ENCODE measurements at places on chromosomes 5 and 9.

DNA sequence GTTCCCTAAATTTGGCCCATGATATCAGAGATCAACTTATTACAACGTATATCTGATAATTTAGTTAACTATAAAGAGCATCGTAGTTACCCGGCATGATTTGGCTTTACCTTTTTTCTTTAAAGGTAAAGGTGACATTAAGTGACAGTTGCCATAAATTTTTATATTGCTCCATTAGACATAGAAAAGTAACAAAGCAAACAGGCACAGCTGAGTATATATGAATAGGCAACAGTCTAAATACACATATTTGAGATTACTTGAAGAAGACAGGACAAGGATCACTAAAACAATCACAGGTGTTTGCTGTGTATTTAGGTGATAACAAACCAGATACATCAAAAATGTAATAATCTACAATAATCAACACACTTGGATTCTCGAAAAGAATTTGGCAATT is 34.8 kb downstream of the RFX3 start:
- DNase-seq: no peak

DNA sequence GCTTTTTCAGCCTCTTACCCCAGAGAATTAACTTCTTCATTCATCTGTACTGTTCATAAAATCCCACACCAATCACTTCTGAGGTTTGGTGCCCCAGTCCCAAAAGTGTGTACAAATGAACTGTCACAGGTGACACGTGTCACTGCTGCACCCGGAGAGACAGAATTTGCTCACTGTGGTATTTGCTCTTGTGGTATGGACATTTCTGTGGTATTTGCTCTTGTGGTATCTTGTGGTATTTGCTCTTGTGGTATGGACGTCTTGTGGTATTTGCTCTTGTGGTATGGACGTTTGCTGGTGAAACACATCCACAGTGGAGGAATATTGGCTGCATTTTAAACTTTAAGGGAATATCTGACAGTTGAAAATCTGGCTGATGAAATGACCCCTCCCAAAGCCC is 214.9 kb upstream of the DAP start:
- DNase-seq: no peak

DNA sequence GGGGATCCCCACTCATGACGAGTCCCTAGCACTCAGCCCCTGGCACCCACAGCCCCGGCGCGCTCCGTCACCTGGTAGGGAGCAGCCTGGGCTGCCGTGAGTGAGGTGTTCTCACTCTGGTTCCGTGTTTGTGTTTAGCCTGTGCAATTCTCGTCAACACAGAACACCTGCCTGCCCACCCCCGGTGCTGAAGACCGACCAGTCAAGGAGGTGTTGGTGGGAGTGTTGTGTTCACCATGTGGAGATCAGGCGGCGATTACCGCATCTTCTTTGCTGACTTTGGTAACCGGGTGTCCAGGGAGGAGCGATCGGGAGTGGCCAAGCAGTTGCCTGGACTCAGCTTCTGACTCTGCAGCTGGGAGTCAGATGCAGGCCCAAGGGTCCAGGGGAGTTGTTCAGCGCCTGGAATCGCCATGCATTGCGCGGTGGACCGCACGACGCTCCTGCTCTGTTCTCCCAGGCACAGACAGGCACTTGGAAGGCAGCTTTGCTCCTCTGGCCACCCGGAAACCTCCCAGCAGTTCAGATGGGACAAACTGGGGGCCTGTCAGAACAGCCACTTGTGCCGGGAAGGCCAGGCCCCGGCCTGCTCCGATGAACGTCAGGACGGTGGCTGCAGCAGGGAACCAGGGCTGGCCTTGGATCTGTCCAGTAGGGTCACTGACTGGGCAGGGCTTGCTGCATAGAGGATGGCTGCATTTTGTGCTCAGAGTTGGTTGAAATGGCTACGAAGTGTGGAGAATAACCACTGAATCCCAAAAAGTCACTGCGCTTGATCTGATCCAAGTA is 28.2 kb downstream of the EXOC3 start:
- no peak for DNase-seq

GRCh38 chr9:123011878-123012528 is 21.5 kb upstream of the GPR21 start:
- DNase-seq: no peak

- DNase-seq: no peak
Measured at GRCh38 chr9:81879501-81879916, 48.7 kb upstream of the SPATA31D4 start.

DNA sequence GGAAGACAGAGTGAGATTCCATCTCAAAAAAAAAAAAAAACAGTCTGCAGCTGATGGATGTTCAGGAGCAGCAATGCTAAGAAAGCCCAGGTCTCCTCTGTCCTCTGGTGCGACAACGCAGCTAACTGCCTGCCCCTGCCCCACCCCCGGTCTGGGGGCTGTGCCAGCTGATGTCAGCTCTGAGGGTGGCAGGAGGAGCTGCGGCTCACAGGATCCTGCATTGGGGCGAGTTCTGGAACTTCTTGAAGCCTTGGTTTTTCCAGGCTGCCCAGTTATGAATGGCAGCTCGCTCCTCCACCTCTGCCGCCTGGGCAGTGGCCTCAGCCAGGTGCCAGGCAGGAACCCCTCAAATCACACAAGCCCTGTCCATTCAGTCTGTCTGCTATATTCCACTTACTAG is 113.5 kb downstream of the ROR2 start:
- no peak for DNase-seq

- DNase-seq: no peak
Measured at GRCh38 chr5:142492781-142493281, 168.0 kb upstream of the SPRY4 start.

DNA sequence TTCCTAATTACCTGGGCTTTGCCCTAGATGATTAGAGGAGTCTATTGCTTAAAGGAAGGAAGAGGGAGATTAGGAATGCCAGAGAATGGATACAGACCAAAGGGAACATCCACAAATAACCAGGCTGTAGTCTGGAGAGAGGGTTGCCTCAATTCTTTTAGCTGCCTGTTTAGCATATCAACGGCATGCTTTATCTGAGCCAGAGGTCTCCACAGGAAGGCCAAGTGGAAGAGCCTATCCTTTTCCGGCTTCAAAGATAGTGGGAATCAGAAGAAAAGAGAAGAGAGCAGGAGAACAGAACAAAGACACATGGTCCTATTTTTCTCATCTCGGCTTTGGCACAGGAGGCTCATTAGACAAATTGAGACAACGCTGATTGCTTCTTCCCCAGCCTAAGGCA is 142.4 kb downstream of the NMUR2 start:
- DNase-seq: no peak

GRCh38 chr5:171571663-171572062 is 152.2 kb downstream of the FGF18 start:
- no peak for DNase-seq

DNA sequence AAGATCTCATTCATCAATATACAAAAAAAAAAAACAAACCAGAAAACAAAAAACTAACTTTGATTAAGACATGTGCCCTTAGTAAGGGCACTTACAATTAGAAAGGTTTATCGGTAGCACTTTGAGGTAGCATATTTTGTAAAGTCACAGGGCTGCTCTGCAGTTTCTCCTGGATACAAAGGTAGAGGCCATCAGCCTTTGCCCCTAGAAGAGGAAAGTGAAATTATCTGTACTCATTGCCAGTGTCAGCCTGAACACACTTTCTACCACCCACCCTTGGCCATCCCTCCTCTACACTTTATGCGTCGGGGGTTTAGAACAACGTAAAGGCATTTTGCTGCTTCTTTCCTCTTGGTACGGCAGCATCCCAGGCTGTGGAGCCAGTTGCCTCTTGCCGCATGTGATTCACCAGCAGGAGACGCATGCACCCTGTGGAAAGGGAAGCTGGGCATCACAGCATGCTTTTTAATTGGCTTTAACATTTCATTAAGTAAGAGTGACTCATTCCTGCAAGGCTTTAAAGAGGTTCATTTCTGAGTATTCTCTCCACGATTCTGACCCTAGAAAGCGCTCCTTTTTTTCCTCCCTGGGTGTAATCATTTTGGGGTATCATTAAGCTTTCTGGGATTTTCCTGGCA is 84.6 kb downstream of the CEMIP2 start:
- DNase-seq: no peak

Data from stimulated activated CD4-positive, alpha-beta T cell treated with anti-CD3 and anti-CD28 coated beads, Interleukin-12 subunit alpha, Interleukin-12 subunit beta, amount 100 ng/mL, for 24 hours (primary cell).